ENCODE measurements at places on chromosomes 4 and X.

DNA sequence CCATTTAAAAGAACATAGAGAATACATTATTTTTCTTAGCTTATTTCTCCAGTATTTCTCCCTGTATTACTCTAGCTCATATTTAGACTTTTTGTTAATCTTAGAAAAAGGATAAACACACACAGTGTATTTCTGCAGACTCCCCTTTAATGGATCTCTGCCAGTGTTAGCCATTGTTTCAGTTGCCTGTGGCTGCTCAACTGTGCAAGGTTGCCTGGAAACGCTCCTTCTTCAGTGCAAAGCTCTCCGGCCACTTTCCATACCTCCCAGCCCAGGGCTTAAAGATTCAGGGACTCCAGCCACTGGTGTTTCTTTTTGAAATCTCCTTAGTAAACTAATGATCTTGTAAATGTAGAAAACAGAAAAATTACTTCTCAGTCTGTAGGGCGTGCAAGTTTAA is 104.9 kb downstream of the SLIT2 start:
- no peak for DNase-seq
- H3K36me3 ChIP-seq = no peaks in the 10 kb centered on the region
- peaks cover 19% of the 10 kb centered on the region for H3K4me1 ChIP-seq
- no peak overlapping the region for H3K4me3 ChIP-seq
- H3K27ac ChIP-seq = no peak overlapping the region
- no peaks in the 10 kb centered on the region for H3K27me3 ChIP-seq

- H3K27ac ChIP-seq = no peak overlapping the region
- H3K27me3 ChIP-seq = no peaks in the 10 kb centered on the region
- H3K4me3 ChIP-seq = no peak overlapping the region
- no peaks in the 10 kb centered on the region for H3K4me1 ChIP-seq
Observed at GRCh38 chrX:9566150-9566621, 101.3 kb downstream of the TBL1X start.

- no peak within 1 kb of the TSS for H3K4me3 ChIP-seq
- no peak within 1 kb of the TSS for H3K27ac ChIP-seq
- no peak for DNase-seq
- no peaks in the 10 kb centered on the region for H3K27me3 ChIP-seq
- peaks cover 2% of the 10 kb centered on the region for H3K36me3 ChIP-seq
- H3K4me1 ChIP-seq = peaks cover 8% of the 10 kb centered on the region
Observed at GRCh38 chr4:68576272-68577125, at the start of gene UGT2B17. UGT2B17 (minus strand) TSS chr4:68576322; CDS start chr4:68568484, 7,838 bp downstream.

DNA sequence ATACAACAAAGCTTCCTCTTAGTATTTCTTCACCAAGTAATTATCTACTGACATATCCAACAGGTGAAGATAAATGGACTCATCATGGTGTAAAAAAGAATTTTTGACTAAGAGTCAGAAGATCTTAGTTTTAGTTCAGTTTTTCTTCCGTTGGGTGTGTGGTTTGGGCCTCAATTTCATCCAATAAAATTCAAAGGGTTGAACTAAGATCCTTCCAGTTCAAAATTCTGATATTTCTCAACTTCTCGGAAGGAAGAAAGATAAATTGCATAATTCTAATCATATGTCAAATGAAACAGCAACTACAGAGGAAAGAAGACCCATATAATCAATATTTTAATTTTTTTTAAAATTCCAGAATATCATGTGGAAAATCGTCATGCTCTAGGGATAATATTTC is 192.7 kb downstream of the SPRY1 start:
- no peak for DNase-seq
- no peaks in the 10 kb centered on the region for H3K27me3 ChIP-seq
- H3K27ac ChIP-seq = no peak overlapping the region
- H3K4me3 ChIP-seq = no peak overlapping the region
- H3K4me1 ChIP-seq = peaks cover 13% of the 10 kb centered on the region

- H3K27ac ChIP-seq = peak overlapping the region; percentile 35
- no peaks in the 10 kb centered on the region for H3K36me3 ChIP-seq
- no peak for DNase-seq
- peaks cover 3% of the 10 kb centered on the region for H3K4me1 ChIP-seq
- no peaks in the 10 kb centered on the region for H3K27me3 ChIP-seq
- H3K4me3 ChIP-seq = no peak overlapping the region
Observed at GRCh38 chrX:139720136-139720535, 12.2 kb upstream of the MCF2 start.

DNA sequence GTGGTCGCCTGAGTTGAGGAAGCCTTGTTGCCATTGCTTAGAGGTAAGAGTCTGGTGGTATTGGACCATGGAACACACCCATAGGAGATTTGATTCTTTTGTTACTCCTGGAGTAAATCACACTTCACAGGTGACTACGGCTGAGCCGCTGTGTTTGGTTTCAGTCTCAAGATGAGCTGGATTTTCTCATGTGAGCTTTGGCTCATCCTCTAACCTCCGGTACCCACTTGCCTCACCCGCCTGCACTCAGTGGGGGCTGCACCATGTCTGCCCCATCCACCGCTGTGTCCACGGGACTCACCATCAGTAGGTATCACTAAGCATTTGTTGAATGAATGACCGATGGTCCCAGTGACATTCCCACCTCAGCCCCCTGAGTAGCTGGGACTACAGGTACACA is 52.7 kb downstream of the HTT-AS start:
- H3K27ac ChIP-seq = no peak overlapping the region
- H3K4me3 ChIP-seq = no peak overlapping the region
- H3K4me1 ChIP-seq = peaks cover 9% of the 10 kb centered on the region

- peak overlapping the region; percentile 95 for H3K27ac ChIP-seq
- H3K4me1 ChIP-seq = peaks cover 5% of the 10 kb centered on the region
- H3K36me3 ChIP-seq = peaks cover 7% of the 10 kb centered on the region
- peak overlapping the region; percentile 90 for H3K4me3 ChIP-seq
- H3K27me3 ChIP-seq = no peaks in the 10 kb centered on the region
Observed at GRCh38 chr4:98929341-98930267, 671 bp upstream of the EIF4E start.

- no peak overlapping the region for H3K4me3 ChIP-seq
- H3K27me3 ChIP-seq = peaks cover 3% of the 10 kb centered on the region
- H3K4me1 ChIP-seq = peaks cover 29% of the 10 kb centered on the region
- H3K36me3 ChIP-seq = no peaks in the 10 kb centered on the region
- no peak overlapping the region for H3K27ac ChIP-seq
Observed at GRCh38 chrX:68989456-68989855, 160.6 kb downstream of the EFNB1 start.

- H3K4me1 ChIP-seq = peaks cover 24% of the 10 kb centered on the region
- peak overlapping the region; percentile 87 for H3K4me3 ChIP-seq
Observed at GRCh38 chr4:39976945-39977488, 694 bp downstream of the PDS5A start.

DNA sequence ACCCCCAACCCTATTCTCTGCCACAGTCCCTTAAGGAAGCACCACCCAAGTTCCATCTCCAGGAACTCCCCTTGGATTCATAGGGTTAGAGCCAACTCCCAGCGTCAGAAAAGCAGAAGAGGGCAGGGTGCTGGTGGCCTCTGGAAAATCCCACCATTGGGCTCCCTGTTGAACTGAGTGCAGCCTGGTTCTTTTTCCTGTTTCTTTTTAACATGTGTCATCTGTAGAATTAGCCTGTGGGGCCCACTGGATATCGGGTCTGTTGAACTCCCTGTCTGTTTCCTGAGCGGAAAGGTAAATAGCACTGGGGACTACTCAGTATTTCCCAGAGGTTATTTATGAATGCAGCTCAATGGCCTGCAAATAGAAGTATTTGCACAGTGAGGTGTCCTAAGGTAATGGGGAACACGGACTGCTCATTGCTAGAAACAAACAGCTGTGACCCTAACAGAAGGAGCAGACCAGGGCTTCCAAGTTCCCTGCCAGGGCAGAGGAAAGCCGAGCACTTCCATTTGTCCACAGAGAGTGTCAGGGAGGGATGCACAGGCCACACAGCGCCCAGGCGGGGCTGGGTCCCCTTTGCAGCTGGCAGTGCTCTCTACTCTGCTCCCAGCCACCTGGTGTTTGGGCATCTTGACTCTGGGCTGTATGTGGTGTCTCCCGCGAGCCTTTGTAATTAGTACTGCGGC is 102.6 kb downstream of the FHDC1 start:
- H3K36me3 ChIP-seq = no peaks in the 10 kb centered on the region
- H3K4me1 ChIP-seq = peaks cover 10% of the 10 kb centered on the region
- peak overlapping the region; percentile 47 for H3K27ac ChIP-seq
- H3K27me3 ChIP-seq = peaks cover 5% of the 10 kb centered on the region
- no peak for DNase-seq

DNA sequence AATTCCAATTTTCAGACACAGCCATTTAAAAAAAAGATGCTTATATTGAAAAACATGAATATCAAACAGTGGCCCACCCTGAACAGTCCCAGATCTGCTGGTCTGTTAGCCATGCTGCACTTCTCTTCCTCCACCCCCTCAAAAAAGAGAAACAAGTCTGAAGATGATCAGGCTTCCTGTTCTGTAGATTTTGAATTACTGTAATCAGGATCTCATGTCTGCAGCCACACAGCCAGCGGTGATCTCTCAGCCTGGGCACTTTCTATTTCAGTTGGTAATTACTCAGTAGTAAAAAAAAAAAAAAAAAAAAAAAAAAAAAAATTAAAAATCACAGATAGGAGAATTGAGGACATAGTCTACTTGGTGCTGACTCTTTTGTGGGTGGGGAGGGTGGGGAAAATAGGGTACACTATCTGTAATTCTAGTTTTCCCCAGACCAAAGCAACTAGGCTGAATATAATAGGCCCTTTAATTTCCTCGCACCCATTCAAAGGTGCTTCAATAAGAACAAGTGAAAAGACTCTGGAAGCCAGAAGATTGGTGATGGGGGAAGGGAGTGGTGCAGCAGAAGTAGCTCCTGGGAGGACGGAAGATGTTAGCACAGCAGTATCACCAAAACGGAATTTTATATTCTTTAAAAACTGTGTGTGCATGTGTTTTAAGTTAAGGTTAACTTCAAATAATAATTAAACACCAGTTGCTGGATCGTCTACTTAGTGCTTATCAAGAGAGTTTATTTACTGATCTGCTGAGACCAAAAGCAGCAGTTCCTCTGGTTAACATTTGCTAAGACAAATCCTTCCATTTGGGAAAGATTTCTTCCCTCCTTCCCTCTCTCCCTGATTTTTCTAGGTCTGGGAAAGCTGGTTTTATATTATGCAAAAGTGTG is 47.0 kb downstream of the SPRY1 start:
- H3K4me1 ChIP-seq = peaks cover 25% of the 10 kb centered on the region
- H3K27ac ChIP-seq = peak overlapping the region; percentile 88
- no peak for DNase-seq
- H3K36me3 ChIP-seq = no peaks in the 10 kb centered on the region
- H3K27me3 ChIP-seq = no peaks in the 10 kb centered on the region

- H3K27me3 ChIP-seq = no peaks in the 10 kb centered on the region
- H3K4me1 ChIP-seq = no peaks in the 10 kb centered on the region
- peaks cover 2% of the 10 kb centered on the region for H3K36me3 ChIP-seq
- no peak overlapping the region for H3K4me3 ChIP-seq
Observed at GRCh38 chr4:58275856-58276255, 1165.7 kb upstream of the IGFBP7 start.

DNA sequence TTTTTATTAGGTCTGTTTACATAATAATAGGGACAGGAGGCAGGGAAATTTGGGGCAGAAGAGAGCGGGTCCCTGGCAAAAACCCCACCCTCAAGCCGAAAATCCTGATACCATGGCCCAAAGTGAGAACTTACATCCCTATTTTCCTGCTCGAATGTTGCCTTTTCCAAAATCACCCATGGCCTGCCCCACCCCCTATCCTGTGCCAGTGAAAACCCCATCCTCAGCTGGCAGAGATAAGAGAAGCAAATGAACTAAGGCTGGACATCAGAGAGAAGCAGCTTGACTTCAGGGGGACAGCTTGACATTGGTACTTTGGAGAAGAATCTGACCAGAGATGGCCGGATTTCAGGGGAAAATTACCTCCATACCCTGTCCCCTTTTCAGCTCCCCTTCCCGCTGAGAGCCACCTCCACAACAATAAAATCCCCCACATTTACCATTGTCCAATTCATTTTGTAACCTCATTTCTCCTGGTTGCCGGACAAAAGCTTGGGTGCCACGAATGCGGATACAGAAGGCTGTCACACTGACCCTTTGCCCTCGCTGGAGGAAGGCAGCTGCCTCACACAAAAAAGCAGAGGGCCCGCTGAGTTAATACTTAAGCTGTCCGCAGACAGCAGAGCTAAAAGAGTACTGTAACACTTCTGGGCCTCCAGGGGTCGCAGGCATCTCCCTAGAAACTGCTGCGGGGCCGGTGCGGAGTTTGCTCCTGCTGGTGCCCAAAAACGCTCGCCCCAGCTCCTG is 196.2 kb downstream of the SNCA start:
- H3K4me3 ChIP-seq = peak overlapping the region; percentile 62
- peak; percentile 60 for DNase-seq
- peak overlapping the region; percentile 93 for H3K27ac ChIP-seq

Data from progenitor cell of endocrine pancreas (in vitro differentiated cells).